ENCODE measurements at places on chromosomes 2 and 18. TPM values are rescaled to one million over a fixed set of nuclear protein-coding genes. Genes with fewer than 3 reads are reported as not detected.

Gene SCN3A
- 18.4 TPM for total RNA-seq

GRCh38 chr2:65380255-65380654 lies 52.1 kb downstream of the SPRED2 start:
- H3K27me3 ChIP-seq: no peaks in the 10 kb centered on the region
- no peak for DNase-seq
- H3K27ac ChIP-seq: no peak overlapping the region
- no peak overlapping the region for H3K4me3 ChIP-seq

GRCh38 chr2:100721693-100722092 lies 98.2 kb upstream of the NPAS2 start:
- no peak overlapping the region for H3K4me3 ChIP-seq
- no peak for DNase-seq
- no peak overlapping the region for H3K27ac ChIP-seq
- no peaks in the 10 kb centered on the region for H3K36me3 ChIP-seq
- H3K27me3 ChIP-seq: no peaks in the 10 kb centered on the region
- H3K4me1 ChIP-seq: no peaks in the 10 kb centered on the region

Gene CAVIN2
- total RNA-seq: 37.3 TPM

DNA sequence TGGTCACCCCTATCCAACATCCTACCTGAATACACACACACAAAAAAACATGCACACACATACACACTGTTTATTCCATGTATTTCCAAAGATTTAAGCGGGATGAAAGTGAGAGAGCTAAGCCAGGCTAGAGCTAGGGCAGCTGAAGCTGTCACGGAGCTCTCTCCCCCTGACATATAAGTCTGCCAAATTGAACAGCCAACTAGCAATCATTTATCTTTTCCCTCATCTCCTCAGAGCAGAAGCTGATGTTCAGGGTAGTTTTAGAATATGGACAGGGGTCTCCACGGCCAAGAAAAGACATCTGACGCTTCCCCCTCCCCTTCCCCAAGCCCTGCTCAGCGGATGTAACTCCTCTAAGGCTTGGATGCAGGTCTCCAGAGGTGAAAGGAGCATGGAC lies 171.6 kb downstream of the GRB14 start:
- no peak for DNase-seq
- no peak overlapping the region for H3K4me3 ChIP-seq
- no peaks in the 10 kb centered on the region for H3K36me3 ChIP-seq
- H3K27ac ChIP-seq: no peak overlapping the region

Gene MC4R
- total RNA-seq: not detected

DNA sequence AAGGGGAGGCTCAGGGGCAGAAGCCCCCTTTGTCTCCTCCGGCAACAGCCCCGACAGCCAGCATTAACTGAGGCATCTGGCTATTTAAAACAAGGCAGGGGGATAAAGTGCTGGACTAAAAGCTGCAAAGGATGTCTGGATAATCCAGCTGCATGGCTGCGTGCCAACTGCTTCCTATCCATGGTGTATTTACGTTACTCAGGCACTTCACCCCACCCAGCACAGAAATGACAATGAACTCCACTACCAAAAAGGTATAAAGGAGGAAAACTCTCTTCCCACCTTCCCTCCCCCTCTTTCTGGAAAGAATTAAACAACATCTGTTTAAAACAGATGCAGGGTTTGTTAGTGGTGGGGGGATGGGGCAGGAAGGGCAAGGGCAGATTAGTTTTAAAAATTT lies 82.5 kb downstream of the SPRED2 start:
- no peak overlapping the region for H3K4me3 ChIP-seq
- H3K27ac ChIP-seq: peak overlapping the region; percentile 56
- H3K27me3 ChIP-seq: no peaks in the 10 kb centered on the region
- no peaks in the 10 kb centered on the region for H3K4me1 ChIP-seq
- DNase-seq: peak; percentile 48
- H3K36me3 ChIP-seq: no peaks in the 10 kb centered on the region

Gene HOXD10
- total RNA-seq: 81.0 TPM

Gene VAMP5
- 25.6 TPM for total RNA-seq

DNA sequence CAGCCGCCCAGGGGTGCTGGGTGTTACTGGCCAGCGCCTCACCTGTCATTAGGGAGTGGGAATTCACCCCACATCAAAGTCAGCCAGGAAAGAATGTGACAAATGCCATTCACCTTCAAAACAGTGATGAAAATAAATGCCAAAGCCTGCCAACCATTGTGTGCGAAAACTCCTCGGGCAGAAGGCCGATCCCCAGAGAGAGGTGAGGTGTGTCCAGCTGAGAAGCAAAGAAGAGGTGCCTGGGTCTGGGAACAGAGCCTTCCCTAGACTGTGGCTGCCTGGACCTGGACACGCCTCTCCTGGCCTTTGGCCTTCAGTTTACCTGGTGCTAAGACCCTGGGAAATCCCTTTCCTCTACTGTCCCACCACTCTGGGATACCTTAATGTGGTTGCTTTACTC lies 142.7 kb downstream of the CYP26B1 start:
- H3K27ac ChIP-seq: no peak overlapping the region
- DNase-seq: no peak
- H3K4me1 ChIP-seq: no peaks in the 10 kb centered on the region

Gene SPC25
- 9.5 TPM for total RNA-seq

Gene GREB1L
- 4.1 TPM for total RNA-seq

Gene HOXD12
- total RNA-seq: not detected

DNA sequence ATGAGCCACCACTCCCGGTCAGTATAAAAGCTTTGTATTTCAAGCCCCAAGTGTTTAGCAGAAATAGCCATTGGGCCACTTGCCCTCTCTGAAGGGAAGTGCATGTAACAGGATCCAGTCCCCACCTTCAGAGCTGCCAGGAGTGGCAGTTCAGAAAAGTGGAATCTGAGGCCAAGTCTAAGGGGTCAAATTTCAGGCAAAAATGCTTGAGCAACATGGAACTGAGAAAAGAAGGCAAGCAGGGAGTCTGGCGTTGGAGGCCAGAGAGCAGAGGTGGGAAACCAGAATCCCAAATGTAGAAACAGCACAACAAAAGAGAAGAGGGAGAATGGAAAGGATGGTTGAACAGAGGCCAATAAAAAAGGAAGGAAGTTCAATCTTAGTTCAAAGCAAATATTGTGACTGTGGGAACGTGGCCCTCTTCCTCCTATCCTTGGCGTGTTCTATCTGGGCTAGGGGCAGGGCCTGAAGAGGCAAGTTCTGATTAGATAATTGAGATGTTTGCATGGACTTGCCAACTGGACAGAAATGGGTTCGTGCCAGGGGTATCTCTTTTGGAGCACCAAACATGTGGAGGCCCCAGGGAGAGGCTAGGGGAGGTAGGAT lies 102.2 kb downstream of the AP1S3 start:
- H3K27me3 ChIP-seq: no peaks in the 10 kb centered on the region
- no peak overlapping the region for H3K27ac ChIP-seq
- DNase-seq: no peak
- H3K4me1 ChIP-seq: no peaks in the 10 kb centered on the region
- H3K36me3 ChIP-seq: no peaks in the 10 kb centered on the region

- no peaks in the 10 kb centered on the region for H3K27me3 ChIP-seq
- H3K27ac ChIP-seq: no peak overlapping the region
- H3K4me1 ChIP-seq: no peaks in the 10 kb centered on the region
- DNase-seq: no peak
These were observed 86.0 kb downstream of the OSBPL6 start for GRCh38 chr2:178280244-178280852.

GRCh38 chr2:158197940-158198339 lies 96.3 kb downstream of the UPP2 start:
- H3K27ac ChIP-seq: no peak overlapping the region
- no peaks in the 10 kb centered on the region for H3K36me3 ChIP-seq
- H3K4me1 ChIP-seq: no peaks in the 10 kb centered on the region
- H3K27me3 ChIP-seq: no peaks in the 10 kb centered on the region
- no peak for DNase-seq

DNA sequence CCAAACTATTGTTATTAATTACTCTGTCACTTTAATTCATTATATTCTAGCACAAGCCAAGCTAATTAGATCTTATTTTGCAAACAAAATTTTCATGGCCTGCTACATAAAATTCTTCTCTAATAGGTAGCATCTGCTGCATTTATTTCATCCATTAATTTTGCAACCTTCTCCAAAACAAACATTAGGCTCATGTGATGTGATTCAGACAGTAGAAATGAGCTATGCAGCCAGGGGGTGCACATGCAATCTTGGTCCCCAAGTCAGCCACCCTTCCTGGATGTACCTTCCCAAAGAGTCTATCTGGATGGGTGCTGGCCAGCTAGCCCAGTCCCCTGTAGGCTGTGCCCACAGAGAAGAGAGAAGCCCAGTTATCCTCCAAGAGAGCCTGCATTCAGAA lies 242.1 kb upstream of the OSR1 start:
- H3K4me3 ChIP-seq: no peak overlapping the region
- no peaks in the 10 kb centered on the region for H3K36me3 ChIP-seq
- H3K27me3 ChIP-seq: no peaks in the 10 kb centered on the region

DNA sequence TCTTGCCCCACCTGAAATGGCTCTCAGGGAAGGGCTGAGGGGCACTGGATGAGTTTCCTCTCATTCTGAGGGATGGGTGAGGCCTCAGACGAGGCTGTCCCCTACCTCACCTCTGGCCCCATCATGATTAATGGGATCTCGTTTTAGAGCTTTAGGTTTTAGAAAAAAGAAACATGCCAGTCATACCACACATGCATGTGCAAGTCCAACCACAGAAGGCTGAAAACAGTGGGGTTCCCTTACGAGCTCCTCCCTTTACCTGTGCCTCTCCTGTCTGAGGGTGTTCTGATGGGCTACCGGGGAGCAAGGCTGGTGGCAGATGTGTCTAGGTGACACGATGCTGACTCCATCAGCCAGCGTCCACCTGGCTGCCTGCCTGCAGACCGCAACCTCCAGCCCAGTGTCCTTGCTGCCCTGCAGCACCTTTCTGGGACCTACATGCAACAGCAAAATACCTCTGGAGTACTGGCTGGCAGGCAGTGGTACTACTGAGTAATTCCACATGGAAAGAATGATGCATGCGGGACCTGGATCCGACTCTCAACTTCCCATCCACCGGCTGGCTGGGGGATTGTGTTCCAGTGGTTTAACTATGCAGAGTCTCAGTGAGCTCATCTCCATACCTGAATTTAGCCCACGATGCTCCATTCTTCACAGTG lies 9.1 kb upstream of the LYPD6B start:
- H3K4me1 ChIP-seq: no peaks in the 10 kb centered on the region
- no peak for DNase-seq
- H3K4me3 ChIP-seq: no peak overlapping the region
- H3K27me3 ChIP-seq: no peaks in the 10 kb centered on the region

Gene MBOAT2
- 83.0 TPM for total RNA-seq

Gene ATP6V1B1
- total RNA-seq: 3.7 TPM

- peak overlapping the region; percentile 89 for H3K27ac ChIP-seq
- no peaks in the 10 kb centered on the region for H3K27me3 ChIP-seq
- no peaks in the 10 kb centered on the region for H3K4me1 ChIP-seq
- no peak for DNase-seq
These were observed 785 bp downstream of the ZNF892 start for GRCh38 chr2:95208106-95208505.

- H3K27me3 ChIP-seq: no peaks in the 10 kb centered on the region
- no peak for DNase-seq
- no peaks in the 10 kb centered on the region for H3K4me1 ChIP-seq
- no peak overlapping the region for H3K4me3 ChIP-seq
- no peak overlapping the region for H3K27ac ChIP-seq
- no peaks in the 10 kb centered on the region for H3K36me3 ChIP-seq
These were observed 82.8 kb upstream of the CD28 start for GRCh38 chr2:203623661-203624060.

Gene DAW1
- total RNA-seq: 0.29 TPM

- no peak overlapping the region for H3K4me3 ChIP-seq
- H3K36me3 ChIP-seq: no peaks in the 10 kb centered on the region
- H3K27ac ChIP-seq: no peak overlapping the region
- no peaks in the 10 kb centered on the region for H3K27me3 ChIP-seq
These were observed 80.0 kb downstream of the CHN1 start for GRCh38 chr2:174925046-174925784.

DNA sequence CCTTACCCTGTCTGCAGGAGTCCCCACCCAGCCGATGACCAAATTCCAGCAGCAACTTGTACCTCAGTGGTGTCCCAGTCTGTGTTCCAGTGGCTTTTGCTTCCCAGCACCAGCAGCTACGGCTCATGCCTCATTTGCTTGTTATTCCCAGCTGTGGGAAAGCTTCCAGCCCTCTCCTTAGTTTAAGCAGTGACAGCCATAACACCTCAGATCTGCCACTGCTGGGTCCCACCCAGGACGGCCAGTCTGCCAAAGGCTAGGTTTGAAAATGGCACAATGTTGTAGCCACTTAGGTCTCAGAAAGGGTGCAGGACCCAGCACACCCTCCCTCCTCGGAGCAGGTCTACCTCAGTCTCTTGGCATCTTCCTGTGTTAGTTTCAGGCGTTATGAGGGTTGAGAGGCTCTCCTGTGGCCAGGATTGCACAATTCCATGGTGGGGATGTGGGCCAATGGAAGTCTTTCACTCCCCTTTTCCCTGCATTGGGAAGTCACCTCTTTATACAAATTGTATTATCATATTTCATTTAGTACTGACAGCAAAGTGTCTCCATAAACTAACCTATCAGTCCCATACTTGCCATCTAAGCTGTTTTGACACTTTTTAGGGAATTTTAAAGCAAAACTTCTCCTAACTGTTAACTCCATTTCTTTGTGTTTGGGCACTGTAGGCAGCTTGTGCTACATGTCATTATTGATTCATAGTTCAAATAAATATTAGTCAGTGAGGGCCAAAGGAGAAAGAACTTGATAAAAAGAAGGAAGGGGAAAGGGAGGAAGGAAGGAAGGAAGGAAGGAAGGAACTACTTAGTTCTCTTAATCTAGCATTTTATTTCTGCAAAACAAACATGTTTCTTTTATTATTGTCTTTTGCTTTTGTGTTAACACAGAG lies 62.9 kb upstream of the FAM110C start:
- no peak for DNase-seq
- no peaks in the 10 kb centered on the region for H3K36me3 ChIP-seq
- no peaks in the 10 kb centered on the region for H3K4me1 ChIP-seq

DNA sequence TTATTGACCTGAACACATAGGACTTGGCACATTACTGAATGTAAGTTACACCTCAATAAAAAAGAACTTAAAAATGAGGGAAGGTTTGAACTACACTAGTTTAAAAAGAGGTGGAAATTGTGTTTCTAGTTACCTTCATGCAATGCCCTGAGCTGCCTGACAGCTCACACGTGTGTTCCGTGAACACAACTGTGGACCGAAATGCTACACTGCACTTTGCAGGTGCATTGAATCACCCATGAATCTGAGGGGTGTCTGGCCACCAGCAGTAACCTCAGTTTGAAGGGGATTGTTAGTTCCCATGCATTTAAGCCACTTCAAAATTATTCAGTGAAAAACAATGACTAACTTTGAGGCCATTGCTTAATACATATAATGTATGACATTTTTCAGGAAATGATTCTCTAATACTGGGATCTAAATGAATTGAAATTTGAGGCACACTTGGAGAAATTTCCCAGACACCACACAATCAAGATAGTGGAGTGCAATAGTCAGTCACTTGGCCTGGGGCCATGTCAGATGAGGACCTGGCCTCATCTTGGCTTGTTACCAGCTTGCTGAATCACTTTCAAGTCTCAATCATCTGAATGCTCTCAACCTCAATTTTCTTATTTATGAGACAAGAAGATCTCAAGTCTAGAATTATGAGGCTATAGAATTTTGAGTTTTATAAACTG lies 59.3 kb downstream of the MYL12B start:
- no peaks in the 10 kb centered on the region for H3K36me3 ChIP-seq
- no peak overlapping the region for H3K27ac ChIP-seq
- no peaks in the 10 kb centered on the region for H3K27me3 ChIP-seq
- no peaks in the 10 kb centered on the region for H3K4me1 ChIP-seq
- no peak for DNase-seq
- no peak overlapping the region for H3K4me3 ChIP-seq

Gene GPR75
- total RNA-seq: 6.3 TPM

Gene VWC2L
- total RNA-seq: not detected

Gene TNFAIP6
- 0.88 TPM for total RNA-seq

GRCh38 chr2:188456114-188456909 lies 164.6 kb downstream of the GULP1 start:
- DNase-seq: no peak
- no peak overlapping the region for H3K4me3 ChIP-seq
- H3K36me3 ChIP-seq: no peaks in the 10 kb centered on the region
- H3K27me3 ChIP-seq: no peaks in the 10 kb centered on the region
- peaks cover 4% of the 10 kb centered on the region for H3K4me1 ChIP-seq
